ENCODE measurements at places on chromosomes 12 and 14. TPM values are rescaled to one million over a fixed set of nuclear protein-coding genes. Genes with fewer than 3 reads are reported as not detected.

- DNase-seq = no peak
- no peaks in the 10 kb centered on the region for H3K4me1 ChIP-seq
- no peaks in the 10 kb centered on the region for H3K27me3 ChIP-seq
- H3K27ac ChIP-seq = no peak overlapping the region
- H3K36me3 ChIP-seq = no peaks in the 10 kb centered on the region
- no peak overlapping the region for H3K4me3 ChIP-seq
Measured at GRCh38 chr12:131486451-131487230, 224.2 kb upstream of the SFSWAP start.

The OLR1 gene
- total RNA-seq = 0.42 TPM

GRCh38 chr12:106673141-106673540, 90.3 kb downstream of the RFX4 start:
- H3K36me3 ChIP-seq = no peaks in the 10 kb centered on the region
- no peak overlapping the region for H3K4me3 ChIP-seq
- H3K27ac ChIP-seq = no peak overlapping the region
- peaks cover 3% of the 10 kb centered on the region for H3K27me3 ChIP-seq

DNA sequence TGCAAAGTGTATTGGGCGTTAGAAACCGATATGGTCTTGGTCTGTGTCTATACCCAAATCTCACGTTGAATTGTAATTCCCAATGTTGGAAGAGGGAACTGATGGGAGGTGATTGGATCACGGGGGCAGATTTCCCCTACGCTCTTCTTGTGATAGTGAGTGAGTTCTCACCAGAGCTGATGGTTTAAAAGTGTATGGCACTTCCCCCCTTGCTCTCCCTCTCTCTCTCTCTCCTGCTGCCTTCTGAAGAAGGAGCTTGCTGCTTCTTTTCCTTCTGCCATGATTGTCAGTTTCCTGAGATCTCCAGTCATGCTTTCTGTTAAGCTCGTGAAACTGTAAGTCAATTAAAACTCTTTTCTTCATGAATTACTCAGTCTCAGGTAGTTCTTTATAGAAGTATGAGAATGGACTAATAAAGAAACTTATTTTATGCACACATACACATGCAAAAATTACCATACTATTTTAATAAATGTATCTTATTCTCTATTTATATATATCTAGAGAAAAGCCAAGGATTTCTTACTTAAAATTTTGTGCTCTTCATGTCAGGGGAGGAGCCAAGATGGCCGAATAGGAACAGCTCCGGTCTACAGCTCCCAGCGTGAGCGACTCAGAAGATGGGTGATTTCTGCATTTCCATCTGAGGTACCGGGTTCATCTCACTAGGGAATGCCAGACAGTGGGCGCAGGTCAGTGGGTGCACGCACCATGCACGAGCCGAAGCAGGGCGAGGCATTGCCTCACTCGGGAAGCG, 1891.0 kb upstream of the FLRT2 start:
- H3K27me3 ChIP-seq = no peaks in the 10 kb centered on the region
- H3K4me3 ChIP-seq = no peak overlapping the region
- DNase-seq = no peak
- no peak overlapping the region for H3K27ac ChIP-seq

The FAM186B gene
- total RNA-seq = 0.11 TPM

DNA sequence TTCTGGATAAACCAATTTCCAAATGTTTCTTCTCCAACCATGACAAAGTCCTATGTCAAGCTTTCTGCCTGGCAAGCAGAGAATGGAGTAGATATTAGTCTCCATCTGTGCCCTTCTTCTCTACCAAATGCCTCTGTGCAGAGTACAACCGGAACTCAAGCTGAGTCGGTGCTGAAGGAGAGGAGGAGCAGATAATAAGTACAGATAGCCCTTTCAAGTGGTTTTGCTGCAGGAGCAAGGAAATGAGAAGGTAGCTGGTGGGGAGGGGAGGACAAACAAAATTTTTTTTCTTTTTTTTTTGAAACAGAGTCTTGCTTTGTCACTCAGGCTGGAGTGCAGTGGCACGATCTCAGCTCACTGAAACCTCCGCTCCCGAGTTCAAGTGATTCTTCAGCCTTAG, 14.2 kb upstream of the HELB start:
- H3K36me3 ChIP-seq = no peaks in the 10 kb centered on the region
- H3K4me3 ChIP-seq = no peak overlapping the region
- peak; percentile 77 for DNase-seq
- no peaks in the 10 kb centered on the region for H3K27me3 ChIP-seq
- H3K27ac ChIP-seq = no peak overlapping the region

GRCh38 chr12:109739747-109740693, 26.4 kb downstream of the FAM222A start:
- no peak overlapping the region for H3K4me3 ChIP-seq
- peaks cover 4% of the 10 kb centered on the region for H3K27me3 ChIP-seq
- H3K27ac ChIP-seq = no peak overlapping the region
- no peak for DNase-seq

GRCh38 chr12:130571089-130571488, 145.0 kb downstream of the RIMBP2 start:
- no peaks in the 10 kb centered on the region for H3K36me3 ChIP-seq
- H3K4me3 ChIP-seq = no peak overlapping the region
- no peak overlapping the region for H3K27ac ChIP-seq

- no peak for DNase-seq
- no peaks in the 10 kb centered on the region for H3K27me3 ChIP-seq
- H3K36me3 ChIP-seq = no peaks in the 10 kb centered on the region
- H3K4me1 ChIP-seq = no peaks in the 10 kb centered on the region
- no peak overlapping the region for H3K27ac ChIP-seq
- no peak overlapping the region for H3K4me3 ChIP-seq
Measured at GRCh38 chr12:85179680-85180270, 100.2 kb upstream of the ALX1 start.

- H3K27ac ChIP-seq = no peak overlapping the region
- no peak overlapping the region for H3K4me3 ChIP-seq
- H3K4me1 ChIP-seq = no peaks in the 10 kb centered on the region
- H3K36me3 ChIP-seq = no peaks in the 10 kb centered on the region
- no peak for DNase-seq
Measured at GRCh38 chr14:72699443-72699842, 194.5 kb downstream of the DPF3 start.

- peak overlapping the region; percentile 58 for H3K4me3 ChIP-seq
- peak overlapping the region; percentile 72 for H3K27ac ChIP-seq
- no peaks in the 10 kb centered on the region for H3K27me3 ChIP-seq
- H3K36me3 ChIP-seq = no peaks in the 10 kb centered on the region
Measured at GRCh38 chr12:8913702-8914032, 642 bp upstream of the PHC1 start.

The ARG2 gene
- total RNA-seq = 2.3 TPM
